ENCODE measurements at places on chromosomes 11 and 22. TPM values are rescaled to one million over a fixed set of nuclear protein-coding genes. Genes with fewer than 3 reads are reported as not detected.

DNA sequence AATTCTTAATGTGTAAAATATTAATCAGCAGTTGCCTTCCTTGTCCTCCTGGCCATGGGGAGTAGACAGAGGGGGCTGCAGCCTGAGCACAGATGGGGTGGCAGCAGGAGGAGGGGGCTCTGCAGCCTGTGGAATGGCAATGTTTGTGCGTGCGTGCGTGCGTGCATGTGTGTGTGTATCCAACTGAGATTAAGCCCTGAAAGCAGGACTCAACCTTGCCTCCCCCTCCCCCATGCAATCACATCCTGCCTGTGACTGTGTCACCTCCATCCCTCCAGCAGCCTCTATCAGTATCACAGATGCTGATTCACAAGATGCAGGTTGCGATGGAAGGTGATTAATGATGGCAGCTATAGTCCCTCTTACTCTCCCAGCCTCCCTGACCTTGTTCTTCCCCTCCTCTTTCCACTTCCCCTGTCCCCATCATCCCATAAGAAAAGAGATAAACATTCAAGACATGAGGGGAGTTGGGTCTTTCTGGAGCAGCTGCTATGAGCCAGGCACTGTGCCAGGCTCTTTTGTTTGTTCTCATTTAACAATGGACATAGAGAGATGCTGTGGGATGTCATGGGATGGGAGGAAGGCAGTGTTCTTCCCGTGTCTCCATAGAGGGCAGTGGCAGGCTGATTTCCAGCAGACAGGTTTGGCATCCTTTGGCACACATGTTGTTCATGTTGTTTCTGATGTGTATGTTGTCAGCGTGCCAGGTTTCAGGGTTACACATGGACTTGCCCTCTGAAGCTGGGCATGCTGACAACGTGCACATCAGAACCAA lies 43.8 kb upstream of the NECTIN1 start:
- no peak for DNase-seq

GRCh38 chr11:75874684-75875341 lies 59.8 kb downstream of the UVRAG start:
- no peak for DNase-seq

COX8A gene
- total RNA-seq = 1,023 TPM

NAALADL1 gene
- not detected for total RNA-seq

ACRV1 gene
- 0.10 TPM for total RNA-seq

CLMP gene
- 16.6 TPM for total RNA-seq

SLC2A11 gene
- 1.4 TPM for total RNA-seq

NRIP3 gene
- 52.6 TPM for total RNA-seq

CCDC87 gene
- not detected for total RNA-seq

DNA sequence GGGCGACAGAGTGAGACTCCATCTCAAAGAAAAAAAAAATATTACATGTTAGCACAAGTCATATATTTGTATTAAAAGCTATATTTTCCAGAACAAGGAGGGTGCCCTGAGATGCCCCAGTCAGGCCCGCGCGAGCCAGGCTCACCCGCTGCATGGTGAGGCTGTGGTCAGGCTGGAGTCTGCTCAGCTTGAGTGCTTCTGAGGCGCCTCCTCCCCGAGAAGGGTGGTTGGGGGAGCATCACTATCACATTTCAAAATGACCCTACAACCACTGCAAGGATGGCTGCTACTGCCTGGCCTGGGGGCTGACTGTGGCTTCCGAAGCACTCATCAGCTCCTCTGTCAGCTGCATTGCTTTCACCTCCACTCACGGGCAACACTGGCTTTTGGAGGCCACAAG lies 77.1 kb downstream of the SCUBE1 start:
- no peak for DNase-seq

DRD2 gene
- 0.37 TPM for total RNA-seq

- DNase-seq = no peak
Measured at GRCh38 chr11:130128626-130129025, 31.0 kb upstream of the ST14 start.

GRCh38 chr22:37927637-37927936 lies 21.5 kb downstream of the MICALL1 start:
- no peak for DNase-seq

MYO7A gene
- total RNA-seq = 0.51 TPM

DDTL gene
- total RNA-seq = 5.1 TPM

OR51B2 gene
- 4.4 TPM for total RNA-seq

- DNase-seq = peak; percentile 2
Measured at GRCh38 chr11:122344215-122344614, 228.2 kb upstream of the BLID start.

NPAS4 gene
- not detected for total RNA-seq

GRCh38 chr22:31585161-31585859 lies 76.7 kb downstream of the PISD start:
- DNase-seq = no peak

EFCAB6 gene
- not detected for total RNA-seq

GRCh38 chr22:49012712-49013395 lies 814.8 kb downstream of the BRD1 start:
- DNase-seq = no peak

DNA sequence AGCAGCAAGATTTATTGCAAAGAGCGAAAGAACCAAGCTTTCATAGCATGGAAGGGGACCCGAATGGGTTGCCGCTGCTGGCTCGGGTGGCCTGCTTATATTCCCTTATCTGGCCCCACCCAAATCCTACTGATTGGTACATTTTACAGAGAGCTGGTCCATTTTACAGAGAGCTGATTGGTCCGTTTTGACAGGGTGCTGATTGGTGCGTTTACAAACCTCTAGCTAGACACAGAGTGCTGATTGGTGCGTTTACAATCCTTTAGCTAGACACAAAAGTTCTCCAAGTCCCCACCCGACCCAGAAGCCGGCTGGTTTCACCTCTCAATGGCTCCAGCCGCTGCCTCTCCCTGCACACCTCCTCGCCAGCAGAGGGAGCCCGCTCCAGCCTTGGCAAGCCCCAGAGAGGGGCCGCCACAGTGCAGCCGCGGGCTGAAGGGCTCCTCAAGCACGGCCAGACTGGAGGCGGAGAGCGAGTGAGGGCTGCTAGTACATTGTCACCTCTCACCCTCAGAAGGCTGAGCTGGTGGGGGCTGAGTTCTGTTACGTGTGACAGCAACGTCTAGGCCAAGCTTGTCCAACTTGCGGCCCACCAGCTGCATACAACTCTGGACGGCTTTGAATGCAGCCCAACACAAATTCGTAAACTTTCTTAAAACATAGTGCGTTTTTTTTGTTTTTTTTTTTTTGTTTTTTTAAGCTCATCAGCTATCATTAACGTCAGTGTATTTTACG lies 8.7 kb downstream of the PTH start:
- peak; percentile 71 for DNase-seq

HTR3B gene
- not detected for total RNA-seq

DEPDC5 gene
- total RNA-seq = 7.4 TPM

ANGPTL5 gene
- not detected for total RNA-seq

DNA sequence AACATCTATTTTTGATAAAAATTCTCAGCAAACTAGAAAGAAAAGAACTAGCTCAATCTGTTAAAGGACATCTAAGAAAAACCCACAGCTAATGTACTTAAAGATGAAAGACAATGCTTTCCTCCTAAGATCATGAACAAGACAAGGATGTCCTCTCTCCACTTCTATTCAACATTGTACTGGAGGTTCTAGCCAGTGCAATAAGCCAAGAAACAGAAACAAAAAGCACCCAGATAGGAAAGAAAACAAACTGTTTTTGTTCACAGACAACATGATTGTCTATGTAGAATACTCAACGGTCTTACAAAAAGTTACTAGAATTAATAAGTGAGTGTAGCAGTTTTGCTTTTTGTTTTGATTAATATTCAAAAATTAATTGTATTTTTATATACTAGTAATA lies 7.8 kb downstream of the CD3D start:
- DNase-seq = no peak

DNA sequence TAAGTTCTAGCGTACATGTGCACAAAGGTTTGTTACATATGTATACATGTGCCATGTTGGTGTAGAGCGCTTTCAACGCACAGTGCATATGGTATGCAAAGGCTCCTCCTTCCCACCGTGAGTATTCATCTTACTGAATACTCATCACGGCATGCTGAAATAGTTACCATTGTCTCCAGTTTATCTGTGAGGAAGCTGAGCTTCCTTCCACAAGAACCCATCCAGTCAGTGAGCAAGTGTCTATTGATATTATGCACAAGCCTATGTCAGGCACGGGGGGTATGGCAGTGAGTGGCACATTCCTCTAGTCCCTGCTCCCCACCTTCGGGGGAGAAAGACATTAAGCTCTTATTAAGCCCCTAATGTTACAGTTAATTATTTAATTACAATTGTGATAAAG lies 28.1 kb downstream of the INSC start:
- DNase-seq = no peak

GRCh38 chr11:103619480-103619879 lies 417.0 kb upstream of the DDI1 start:
- no peak for DNase-seq

GRCh38 chr22:22927888-22928665 lies 40.5 kb downstream of the IGLL5 start:
- no peak for DNase-seq

DNA sequence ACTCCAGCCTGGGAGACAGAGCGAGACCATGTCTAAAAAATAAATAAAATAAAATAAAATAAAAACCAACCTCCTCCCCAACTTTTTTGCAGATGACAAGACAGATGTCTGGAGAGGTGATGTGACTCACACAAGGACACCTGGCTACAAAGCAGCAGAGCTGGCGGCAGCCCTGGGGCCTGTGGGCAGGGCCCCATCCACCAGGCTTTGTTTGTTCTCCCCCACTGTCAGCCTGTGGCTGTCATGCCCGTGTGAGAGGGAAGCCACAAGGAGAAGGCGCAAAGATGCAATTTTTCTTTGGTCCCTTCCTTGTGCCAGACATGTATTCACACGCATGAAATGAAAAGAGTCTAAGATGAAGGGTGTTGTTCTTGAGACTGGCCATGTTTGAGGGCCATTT lies 16.6 kb downstream of the CD59 start:
- no peak for DNase-seq

SLC22A9 gene
- not detected for total RNA-seq

- DNase-seq = no peak
Measured at GRCh38 chr11:106193956-106194355, 116.5 kb downstream of the AASDHPPT start.

ELFN2 gene
- total RNA-seq = 7.0 TPM

- DNase-seq = peak; percentile 11
Measured at GRCh38 chr11:133656082-133656635, 123.9 kb upstream of the OPCML start.

DNA sequence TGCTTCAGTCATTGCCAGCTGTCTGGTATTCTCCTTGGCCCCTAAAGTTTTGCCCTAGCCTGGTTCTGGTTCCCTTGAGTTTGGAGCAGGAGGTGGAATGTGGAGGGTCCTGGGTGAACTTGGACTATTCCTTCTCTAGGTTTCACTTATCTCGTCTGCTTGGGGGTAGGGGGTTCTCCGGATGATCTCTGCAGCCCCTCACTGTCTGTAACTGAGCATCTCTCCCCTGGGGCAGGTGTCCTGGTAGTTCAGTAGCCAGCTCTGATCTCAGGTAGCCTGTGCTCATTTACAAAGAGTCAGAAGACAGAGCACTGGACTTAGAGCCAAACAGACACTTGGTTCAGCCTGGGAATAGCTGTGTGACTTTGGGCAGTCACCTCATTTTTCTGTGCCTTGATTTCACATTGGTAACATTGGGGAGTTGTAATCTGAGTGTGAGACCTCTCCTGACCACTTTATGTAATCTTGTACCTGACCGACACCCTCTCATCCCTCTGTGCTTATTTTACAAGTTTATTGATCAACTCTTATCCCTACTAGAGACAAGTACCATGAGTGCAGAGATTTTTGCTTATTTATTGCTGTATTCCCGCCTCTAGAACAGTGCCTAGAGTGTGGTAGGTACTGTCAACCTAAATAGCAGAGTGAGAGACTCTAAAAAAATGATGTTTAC lies 804 bp downstream of the CCDC134 start:
- DNase-seq = no peak

GRCh38 chr11:112235750-112236390 lies 9.6 kb downstream of the PTS start:
- no peak for DNase-seq

KRTAP5-7 gene
- not detected for total RNA-seq

LUZP2 gene
- total RNA-seq = 0.07 TPM

DNA sequence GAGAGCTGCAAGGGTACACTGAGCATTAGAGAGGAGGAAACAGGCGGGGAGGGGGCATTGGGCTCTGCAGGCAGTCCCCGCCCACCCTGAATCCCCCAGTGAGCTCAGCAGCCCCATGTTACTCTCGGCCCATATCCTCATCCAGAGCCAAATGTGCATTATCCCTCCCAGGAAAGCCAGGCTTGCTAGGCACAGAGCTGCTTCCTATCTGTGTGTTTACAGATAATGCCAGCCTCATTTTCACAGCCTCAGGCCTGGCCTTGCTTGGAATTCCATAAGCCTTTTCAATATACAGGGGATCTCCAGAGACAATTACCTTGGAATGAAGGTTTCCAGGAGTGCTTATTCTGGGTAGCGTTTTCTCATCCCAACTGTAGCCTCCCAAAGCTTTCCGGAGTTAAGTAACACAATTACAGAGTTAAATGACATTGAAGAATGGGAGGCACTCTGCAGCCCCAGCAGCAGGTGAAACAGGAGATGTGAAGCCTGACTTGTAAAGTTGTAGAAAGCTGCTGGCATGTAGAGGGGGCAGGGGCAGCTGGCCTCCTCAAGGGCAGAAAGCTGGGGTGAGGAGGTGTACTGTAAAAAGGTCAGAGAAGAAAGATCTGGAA lies 91.5 kb upstream of the TBCEL start:
- DNase-seq = no peak

SOX6 gene
- total RNA-seq = 0.13 TPM

DNA sequence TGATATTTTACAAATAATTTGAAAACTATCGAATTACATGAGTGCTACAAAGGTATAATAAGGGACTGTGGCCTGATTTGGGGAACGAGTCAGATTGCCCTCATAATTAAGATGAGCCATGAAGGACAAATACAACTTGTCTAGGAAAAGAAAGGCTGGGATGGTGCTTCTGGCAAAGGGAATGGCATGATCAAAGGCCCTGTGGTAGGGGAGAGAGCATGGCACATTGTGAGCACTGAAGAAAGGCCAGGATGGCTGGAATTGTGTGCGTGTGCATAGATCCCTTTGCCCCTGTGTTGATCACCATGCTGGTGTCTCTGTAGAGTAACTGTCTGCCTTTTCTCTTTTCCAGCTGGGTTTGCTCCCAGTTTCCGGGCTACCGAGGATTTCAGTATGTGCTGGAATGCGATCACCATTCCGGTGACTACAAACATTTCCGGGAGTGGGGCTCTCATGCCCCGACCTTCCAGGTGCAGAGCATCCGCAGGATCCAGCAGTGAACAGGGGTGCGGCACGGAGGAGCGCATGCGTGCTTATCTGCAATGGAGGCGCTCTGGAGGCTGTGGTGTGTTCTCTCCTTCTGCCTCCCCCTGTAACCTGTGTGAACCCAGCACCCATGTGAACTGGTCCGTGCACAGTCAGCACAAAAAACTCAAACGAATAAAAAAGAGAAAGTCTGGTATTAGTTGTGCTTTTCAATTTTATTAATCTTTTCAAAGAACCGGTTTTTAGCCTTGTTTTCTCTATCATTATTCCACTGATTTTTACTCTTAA lies 8.4 kb downstream of the CRYBA4 start:
- DNase-seq = no peak

- DNase-seq = no peak
Measured at GRCh38 chr11:76251576-76251975, 45.3 kb upstream of the WNT11 start.

OR51B5 gene
- total RNA-seq = 118 TPM

Measured in HT1080 (cell line).